ENCODE measurements at places on chromosomes 3 and 15.

DNA sequence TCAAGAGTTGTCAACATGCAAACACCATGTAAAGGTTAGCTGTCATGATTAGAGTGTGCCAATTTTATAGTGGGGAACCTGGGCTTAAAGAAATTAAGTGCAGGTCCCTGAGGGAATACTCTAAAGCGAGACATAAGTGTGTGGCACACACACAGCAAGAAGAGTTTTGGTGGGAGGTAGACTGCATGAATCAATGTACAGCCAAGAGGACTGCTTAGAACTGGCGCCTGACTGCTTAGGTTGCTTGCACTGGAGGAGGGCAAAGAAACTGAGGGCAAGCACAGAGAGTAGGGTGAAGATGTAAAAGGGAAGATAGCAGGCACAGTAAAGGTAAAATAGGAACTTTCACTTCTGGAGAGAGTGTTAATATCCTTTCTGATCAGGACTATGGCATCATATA is 184.9 kb downstream of the SOX2 start:
- DNase-seq, result no peak

GRCh38 chr3:29153811-29154210 is 127.1 kb upstream of the RBMS3 start:
- DNase-seq, result no peak

DNA sequence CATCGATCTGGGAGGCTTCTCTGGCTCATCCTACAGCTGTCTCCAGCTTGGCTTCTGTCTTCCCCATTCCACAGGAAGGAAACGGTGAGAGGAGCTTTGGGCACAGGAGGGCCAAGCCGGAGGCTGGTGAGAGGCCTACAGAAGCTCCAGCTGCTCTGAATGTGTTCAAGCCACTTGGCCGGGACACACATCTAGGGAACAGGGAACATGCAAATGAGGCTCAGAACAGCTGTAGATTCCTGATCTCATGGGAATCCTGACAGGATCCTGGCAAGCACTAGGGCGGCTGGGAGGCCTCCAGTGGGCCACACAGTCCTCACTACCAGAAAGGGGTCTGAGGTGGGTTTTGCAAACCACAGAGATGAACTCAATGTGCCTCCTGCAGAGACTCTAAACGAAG is 13.7 kb downstream of the SEMA5B start:
- no peak for DNase-seq

GRCh38 chr15:42226648-42227047 is 18.5 kb upstream of the VPS39 start:
- no peak for DNase-seq

DNA sequence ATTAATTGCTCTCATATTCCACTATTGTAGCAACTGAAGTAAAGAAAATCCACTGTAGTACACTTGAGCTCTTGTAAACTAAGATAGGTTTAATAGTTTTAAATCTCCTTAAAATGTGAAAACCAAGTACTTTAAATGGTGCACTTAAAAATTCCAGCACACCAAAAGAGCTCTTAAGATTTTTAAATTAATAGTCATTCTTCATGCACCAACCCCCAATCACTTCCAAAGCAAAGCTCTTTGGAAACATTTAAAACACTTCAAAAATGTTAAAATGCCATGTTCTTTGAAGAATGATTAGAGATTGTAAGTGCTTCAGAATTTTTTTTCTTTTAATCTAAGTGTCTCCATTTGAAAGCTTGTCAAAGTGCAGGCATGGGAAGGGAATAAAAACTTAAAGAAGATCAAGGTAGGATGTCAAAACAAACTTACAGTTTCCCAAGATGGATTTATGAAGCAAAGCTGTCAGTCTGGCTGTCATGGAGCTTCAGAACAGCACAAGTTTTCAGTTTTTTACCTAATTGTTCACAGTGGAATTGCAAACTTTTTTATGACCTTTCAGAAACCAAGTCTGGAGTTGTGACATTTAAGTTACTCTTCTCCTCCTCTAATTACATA is 84.3 kb downstream of the ARPP21 start:
- DNase-seq, result no peak

DNA sequence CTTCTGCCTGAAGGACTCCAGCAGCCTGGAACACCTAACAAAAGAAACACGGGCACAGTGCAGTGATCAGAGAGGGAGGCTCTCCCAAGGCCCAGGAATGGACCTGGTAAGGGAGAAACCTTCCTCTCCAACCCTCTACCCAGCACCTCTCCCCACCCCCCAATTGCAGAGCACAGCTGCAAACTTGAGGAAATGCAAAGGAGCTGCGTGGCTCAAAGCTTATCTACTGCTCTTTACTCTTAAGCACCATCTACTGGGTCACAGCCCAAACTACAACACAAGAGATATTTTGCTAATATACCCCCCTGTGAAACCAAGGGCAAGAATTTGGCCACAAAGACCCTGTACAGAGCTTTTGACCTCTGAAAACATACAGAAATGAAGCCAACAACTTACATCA is 328.3 kb downstream of the OXSM start:
- no peak for DNase-seq

GRCh38 chr3:146200461-146201220 is 39.7 kb upstream of the PLOD2 start:
- no peak for DNase-seq

DNA sequence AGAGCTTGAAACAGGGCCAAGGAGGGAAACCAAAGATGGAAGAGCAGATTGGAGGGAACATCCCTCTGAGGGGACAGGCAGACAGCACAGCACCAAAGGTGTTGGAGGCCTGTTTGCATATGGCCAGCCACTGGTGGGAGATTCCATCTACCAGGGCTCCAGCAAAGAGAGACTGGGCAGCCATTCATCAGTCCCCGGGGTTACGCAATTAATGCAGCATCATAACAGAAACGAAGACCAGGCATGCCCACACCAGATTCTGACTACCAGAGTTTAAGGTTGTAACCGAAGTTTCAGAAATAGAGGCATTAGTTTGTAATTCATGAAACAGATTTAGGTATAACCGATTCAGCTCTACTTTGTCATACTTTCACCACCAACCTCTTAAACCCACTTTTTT is 58.1 kb downstream of the COL8A1 start:
- DNase-seq, result no peak

Measured in small intestine (tissue), 16 donors.